Choroid plexus epithelial cell (primary cell): ENCODE measurements at places on chromosomes 16 and 17.
A peak's percentile ranks its signal among the peaks of the same experiment; 100 is the strongest.

DNA sequence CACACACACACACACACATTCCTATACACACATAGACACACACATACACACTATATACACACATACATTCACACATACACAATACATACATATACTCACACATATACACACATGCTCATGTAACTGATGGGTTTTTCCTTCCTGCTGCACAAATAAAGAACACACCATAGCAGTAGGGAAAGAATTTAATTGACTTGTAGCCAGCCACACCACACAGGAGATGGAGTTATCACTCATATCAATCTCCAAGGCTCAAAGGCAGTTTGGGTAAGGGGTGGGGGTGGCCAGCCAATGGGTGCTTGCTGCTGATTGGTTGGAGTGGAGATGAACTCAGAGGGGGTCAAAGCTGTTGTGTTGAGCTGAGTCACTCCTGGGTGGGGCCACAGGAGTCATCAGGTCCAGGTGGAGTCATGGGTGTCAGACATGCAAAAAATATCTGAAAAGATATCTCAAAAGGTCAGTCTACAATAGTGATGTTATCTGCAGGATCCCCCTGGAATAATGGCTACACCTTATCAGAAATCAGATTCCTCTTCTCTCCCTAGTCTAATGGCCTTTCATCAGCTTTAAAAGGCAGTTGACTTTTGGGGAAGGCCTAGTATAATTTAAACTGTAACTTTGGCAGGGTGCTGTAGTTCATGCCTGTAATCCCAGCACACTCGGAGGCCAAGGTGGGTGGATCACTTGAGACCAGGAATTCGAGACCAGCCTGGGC lies 46.1 kb downstream of the WSB1 start:
- DNase-seq, result no peak

DNA sequence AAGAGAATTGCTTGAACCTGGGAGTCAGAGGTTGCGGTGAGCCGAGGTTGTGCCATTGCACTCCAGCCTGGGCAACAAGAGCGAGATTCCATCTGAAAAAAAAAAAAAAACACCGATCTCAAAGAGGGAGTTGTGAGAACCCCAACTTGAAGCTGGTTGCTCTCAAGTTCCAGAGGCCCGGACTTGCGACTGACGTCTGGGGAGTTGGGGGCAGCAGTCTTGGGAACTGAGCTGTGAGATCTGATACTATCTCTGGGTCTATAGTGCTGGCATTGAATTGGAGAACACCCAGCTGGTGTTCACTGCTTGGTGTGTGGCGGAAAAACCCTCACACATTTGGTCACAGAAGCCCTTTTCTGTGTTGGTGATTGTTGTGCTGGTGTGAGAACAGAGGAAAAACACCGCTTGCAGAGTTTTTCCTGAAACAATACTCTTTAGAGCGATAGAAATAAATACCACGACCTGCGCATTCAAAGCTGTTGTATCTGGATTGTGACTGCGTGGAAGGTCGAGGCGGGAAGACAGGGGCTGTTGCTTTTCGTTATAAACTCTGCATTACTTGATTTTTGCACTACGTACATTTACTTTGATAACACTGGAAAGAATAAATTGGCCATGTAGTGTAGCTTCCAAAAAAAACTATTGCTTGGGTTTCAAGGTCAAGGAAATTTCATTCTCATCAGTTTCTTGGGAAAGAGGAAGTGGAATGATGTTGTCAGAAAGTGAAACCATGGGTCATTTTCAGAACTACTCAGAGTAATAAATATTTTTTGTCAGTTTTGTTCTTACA lies 8.8 kb downstream of the SCIMP start:
- no peak for DNase-seq

DNA sequence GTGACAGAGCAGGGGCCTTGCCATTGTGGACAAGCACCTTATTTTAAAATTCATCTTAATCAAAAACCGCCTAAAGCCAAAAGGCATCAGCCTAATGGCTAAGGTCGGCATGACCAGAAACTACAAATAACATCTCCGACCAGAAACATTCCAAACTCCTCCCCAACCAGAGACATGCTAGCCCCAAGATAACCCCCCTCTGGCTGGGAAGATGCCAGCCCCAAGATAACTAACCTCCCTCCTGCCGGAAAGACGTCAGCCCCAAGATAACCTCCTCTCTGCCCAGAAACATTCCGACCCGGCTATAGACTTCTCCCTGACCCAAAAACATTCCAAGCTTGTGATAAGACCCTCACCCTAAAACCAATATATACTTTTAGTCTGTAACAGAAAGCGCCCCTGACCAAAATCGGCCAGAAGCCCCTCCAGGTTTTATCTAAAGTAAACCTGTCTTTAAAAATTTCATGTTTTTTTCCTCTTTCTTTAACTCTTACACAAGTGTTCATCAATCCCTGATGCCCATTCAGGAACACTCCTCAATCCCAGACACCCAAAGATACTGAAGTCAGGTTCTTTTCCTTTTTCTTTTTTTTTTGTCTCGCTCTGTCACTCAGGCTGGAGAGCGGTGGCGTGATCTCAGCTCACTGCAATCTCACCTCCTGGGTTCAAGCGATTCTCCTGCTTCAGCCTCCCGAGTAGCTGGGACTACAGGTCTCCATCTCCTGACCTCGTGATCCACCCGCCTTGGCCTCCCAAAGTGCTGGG lies 32.7 kb downstream of the TLE7 start:
- DNase-seq, result peak; percentile 11

DNA sequence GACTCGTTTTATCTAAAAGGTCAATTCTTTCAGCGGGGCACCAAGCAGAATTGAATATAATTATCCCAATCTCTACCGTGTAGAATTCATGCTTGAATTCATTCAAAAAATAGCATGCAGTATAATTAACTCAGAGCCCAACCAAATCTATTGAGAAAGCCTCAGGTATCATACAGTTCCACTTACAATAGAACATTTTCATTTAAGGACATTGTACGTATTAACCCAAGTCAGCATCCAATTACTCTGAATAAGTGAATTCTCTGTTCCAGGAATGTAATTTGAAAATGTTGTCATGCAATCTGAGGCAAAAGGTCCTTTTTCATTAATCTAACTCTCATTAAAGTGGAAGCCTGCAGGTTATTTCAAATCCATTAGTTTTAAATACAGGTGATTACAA lies 78.5 kb downstream of the SALL1 start:
- no peak for DNase-seq

DNA sequence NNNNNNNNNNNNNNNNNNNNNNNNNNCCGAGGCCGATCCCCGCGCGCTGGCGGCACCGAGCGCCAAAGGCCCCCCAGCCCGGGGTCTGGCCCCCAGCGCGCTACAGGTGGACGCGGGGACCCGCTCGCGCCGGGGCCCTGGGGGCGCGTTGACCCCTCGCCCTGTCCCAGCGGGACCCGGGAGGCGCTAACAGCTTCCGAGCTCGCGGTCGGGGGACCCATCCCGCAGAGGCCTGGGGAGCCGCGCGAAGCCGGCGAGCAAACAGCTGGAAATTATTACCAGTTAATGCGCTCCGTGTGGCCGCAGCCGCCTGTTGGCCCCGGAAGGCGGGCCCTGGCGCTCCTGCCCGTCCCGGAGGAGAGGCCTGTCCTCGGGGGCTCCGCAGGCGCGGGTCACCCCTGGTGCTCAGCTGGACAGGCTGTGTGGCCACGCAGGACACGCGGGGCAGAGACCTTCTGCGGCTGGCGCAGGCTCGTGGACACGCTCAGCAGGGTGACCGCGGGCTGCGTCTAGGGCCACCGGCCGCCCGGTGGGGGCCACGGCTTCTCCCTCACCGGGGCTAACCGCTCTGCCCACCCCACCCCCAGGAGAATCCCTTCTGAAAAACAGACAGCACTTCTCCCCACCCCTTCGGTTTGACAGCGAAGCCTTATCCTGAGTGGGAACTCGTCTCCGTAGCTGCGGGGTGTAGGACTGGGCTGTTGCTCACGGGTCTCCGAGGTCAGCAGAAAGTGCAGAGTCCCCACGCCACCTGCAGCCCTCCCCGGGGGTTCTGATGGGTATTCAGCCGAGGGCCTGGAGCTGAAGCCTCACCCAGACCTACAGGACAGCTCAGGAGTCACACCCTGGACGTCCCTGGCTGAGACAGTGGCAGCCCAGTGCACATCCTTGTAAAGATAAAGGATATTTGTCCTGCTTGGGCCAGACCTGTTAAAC lies 138.7 kb upstream of the RPH3AL start:
- DNase-seq, result peak; percentile 70

DNA sequence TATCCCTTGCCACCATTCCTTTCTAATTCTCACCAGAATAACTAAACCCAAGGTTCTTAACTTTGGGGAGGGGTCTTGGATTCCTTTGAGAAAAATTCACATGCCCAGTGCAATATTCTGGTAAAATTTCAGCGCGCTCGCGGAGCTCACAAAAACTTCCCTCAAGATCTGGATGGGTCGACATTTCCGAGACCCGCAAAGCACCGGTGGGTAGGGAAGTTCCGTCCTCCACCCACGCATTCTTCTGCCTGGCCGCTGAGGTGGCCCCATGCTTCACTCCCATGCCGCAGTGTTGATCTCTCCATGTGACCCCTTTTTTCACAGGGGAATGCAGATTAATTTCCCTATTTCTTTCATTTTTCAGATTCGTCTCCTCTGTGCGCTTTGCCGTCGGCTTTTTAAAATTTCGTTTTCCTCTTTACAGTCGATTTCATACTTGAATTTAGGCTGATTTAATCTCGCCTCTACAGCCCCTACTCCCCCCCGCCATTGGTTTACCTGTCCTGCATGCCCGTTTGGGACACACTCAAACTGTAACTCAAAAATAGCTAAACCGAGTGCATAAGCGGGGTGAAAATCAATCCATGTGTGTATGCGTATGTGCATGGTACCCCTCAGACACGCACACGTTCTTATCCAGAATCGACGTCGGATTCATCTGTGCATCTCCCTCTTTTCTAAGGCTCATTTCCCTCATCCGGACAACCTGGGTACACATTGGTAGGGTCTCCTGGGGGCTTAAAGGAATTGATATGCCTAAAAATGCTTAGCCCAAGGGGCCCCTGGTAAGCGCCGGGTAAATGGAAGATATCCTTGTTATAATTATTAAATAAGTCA lies 1.4 kb upstream of the SP6 start:
- DNase-seq, result peak; percentile 13

GRCh38 chr16:5206331-5206990 lies 108.9 kb upstream of the EEF2KMT start:
- DNase-seq, result no peak

DNA sequence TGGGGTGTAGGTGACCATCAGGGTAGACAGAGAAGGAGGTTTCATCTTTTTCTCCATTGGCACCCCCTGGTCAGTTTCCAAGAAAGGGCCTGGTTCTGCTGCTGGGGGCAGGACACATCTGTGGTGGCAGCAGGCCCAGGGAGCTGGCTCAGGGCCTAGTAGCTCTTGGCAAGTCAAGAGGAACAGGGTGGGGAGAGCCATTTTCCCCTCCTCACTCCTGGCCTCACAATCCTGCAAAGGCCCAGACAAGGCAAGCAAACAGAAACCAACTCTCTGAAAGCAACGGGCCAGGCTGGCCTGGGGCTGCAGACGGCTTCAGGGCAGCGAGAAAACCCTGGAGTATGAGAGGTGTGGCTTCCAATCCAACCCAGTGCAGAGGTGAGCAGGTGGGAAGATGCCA lies 192.9 kb upstream of the DYNLRB2 start:
- peak; percentile 2 for DNase-seq

DNA sequence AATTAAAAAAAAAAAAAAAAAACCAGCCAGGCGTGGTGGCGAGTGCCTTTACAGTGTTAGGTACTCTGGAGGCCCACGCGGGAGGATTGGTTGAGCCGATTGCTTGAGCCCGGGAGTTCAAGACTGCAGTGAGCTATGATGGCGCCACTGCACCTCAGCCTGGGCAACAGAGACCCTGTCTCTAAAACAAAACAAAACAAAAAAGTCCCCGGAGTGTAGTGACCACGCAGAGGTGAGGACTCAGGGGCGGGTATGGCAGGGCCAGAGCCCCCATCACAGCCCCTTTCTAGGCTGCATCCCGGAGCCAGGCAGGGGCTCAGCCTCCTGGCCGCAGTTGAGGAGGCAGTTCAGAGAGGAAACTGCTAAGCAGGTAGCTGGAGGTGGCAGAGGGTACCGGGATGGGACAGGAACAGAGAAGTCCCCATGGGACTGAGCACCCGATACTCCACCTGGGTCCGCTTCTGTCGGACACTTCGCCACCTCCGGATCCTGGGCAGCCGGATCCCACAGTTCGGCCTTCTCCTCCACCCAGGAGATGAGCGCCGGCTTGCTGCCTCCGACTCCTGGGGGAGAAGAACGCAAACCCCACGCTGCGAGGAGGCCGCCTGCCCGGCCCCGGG lies 800 bp downstream of the ZNF747 start:
- DNase-seq, result peak; percentile 34
